IMR-90 (cell line): ENCODE measurements at places on chromosomes 12 and 14. TPM values are rescaled to one million over a fixed set of nuclear protein-coding genes. Genes with fewer than 3 reads are reported as not detected.

KRT73 gene
- total RNA-seq, result not detected in 2 replicates

LRTM2 gene
- not detected in 2 replicates for total RNA-seq

B4GALNT3 gene
- total RNA-seq, result not detected in 2 replicates

CD27 gene
- total RNA-seq, result not detected in 2 replicates

GDF3 gene
- not detected in 2 replicates for total RNA-seq

PLEKHH1 gene
- total RNA-seq, result under 0.01 TPM in 2 replicates

OVCH1 gene
- under 0.01 and 0.18 TPM in 2 replicates for total RNA-seq

DNA sequence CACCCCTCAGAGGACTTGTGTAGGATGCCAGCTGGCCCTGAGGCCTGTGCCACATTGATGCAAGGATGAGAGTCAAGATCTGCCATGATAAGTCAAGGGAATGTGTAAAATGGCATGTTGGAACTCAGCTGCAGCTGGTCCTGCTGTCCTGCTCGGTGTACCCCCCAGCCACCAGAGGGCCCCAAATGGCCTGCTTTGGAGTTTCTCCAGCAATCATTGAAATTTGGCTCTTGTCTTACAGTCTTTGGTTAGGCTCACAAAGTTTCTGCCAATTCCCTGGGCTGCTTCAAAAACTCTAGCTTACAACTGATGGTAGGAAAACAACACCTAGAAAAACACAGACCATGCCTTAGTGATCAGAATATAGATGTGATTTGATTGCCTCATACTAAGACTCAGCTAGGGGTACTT lies 76.8 kb downstream of the HSD17B6 start:
- peak; percentile 9 for DNase-seq

DNA sequence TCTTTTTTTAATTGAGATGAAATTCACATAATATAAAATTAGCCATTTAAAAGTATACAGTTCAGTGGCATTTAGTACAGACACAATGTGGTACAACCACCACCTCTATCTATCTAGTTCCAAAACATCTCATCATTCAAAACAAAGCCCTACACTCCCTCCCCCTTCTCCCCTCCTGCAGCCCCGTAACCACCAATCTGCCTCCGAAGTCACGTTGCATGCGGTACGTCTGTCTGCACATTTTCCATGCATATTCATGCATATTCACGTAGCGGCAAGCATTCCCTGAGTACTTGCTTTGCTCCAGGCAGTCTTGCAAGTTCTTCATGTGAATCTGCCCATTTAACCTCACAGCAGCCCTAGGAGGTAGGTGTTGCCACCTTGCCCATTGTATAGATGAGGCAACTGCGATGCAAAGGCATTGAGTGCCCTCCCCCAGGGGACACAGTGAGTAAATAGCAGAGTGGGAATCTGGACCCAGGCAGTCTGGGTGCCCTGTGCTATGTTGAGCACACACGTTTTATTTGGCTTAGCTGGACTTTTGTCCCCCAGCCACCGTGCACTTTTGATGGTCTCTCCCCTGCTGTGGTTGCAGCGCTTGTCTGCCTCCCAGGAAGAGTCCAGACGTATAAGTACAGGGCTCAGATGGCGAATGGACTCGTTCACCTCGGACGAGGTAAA lies 43.4 kb downstream of the RIN3 start:
- no peak for DNase-seq

- DNase-seq, result no peak
These were observed 11.8 kb upstream of the MYBPC1 start for GRCh38 chr12:101582937-101583336.

DNA sequence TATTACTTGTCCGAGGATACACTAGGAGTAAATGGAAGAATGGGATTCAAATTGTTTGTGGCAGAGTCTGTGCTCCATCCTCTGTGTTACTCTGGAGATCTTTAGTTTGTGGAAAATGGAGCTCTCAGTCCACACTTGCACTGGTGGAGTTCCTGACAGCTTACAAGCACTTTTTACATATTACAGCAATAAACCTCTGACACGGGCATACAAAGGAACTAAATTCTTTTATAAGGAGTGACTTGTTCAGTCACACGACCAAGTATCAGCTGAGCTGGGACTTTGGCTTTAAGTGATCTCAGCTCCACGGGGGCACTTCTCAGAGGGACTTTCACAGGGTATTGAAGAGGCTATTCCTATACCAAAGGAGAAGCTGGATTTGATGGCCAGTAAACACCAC lies 417.5 kb downstream of the LRIG3 start:
- peak; percentile 11 for DNase-seq

- DNase-seq, result peak; percentile 2
These were observed 1.1 kb downstream of the MIS18BP1 start for GRCh38 chr14:45251912-45252311.

DNA sequence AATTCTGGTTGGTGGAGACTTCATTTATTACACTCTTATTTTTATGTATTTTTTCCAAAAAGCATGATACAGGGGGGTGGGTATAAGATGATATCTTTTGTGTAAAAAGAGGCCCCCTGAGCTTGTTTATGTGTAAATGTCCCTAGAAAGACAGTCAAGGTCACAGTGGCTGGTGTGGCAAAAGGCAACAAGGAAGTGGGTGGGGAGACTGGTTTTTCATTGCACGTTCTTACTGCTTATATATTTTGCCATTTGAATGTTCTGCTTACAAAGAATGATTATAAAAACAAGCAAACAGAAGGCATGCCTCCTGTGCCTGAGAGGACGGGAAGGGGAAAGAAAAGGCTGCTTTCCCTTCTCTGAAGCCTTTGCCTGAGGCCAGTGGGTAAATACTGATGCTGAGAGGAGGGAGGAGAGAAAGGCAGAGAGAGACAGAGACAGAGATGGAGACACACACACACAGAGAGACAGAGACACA lies 24.1 kb upstream of the ADIPOR2 start:
- no peak for DNase-seq

DNA sequence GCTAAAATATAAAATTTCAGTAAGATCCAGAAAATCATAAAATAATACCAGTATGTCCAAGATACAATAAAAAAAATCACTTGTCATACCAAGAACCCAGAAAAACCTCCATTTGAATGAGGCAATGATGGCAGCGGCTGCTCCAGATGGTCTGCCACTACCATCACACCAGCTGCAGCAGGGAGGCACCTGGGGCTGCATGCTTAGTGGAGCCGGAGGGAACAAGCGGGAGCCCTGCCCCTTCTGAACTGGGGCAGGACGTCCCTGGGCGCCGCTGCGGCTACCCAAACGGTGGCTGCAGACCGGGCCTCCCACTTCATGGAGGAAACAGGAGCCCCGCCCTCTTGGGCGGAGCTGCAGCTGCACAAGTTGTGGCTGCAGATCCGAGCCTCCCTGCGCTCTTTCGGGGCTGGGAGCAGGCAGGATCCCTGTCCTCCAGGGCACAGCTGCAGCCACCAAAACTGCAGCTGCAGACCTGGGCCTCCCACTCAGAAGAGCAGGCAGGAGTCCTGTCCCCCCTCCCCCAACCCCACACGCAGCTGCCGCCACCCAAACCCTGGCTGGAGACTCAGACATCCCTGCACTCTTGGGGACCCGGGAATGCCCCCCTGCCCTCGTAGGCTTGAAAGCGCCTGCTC lies 36.1 kb upstream of the OR5AU1 start:
- no peak for DNase-seq

GRCh38 chr12:58415716-58416115 lies 474.3 kb downstream of the ATP23 start:
- no peak for DNase-seq

DNA sequence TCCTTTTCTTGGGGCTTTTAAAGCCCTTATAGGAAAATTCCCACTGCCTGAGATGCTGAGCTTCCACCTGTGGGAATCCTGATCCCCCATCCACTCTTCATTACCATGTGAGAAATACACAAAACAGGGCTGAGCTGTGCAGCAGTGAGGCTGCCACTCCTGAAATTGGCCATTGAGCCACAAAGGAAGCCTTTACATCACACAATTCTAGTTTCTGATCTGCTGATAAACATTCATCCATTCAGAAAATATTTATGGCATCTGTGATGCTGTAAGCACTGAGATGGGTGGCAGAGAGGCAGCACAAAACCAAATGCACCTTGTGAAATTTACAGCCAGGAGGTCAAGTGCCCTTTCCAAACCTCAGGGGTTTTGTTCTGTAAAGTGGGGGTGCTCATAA lies 26.2 kb upstream of the CMKLR1 start:
- DNase-seq, result no peak

DNA sequence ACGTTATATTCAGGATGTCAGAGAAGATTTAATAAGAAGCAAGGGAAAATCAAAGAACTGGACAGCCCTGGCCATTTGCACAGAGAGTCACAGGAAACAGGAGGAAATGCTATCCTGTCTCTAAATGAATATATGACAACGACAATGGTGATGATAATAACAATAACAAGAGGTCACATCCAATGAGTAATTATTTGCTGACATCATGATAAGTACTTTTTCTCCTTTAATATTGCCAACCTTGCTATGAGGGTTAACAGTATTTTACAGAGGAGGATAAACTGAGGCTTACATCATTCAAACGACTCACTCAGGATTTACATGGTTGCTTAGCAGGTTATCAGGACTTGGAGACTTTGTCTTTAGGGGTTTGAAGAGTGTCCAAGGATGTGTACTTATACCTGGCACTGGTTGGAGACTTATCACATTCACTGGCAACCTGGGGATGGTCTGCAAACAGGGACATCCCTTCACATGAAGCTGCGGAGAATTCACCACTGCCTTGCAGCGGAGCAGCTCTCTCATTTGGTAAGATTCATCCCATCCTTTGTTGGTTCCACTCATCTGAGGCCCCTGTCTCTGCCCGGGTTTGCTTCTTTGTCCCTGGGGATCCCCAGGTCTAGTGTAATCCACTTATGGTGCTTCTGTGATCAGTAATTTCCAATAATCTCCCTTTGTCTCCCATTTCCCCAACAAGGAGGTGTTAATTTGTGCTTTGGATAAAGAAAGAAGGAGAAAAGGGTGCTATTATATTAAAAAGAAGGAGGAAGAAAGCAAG lies 637.8 kb downstream of the BCL11B start:
- no peak for DNase-seq
